Activated CD4-positive, CD25-positive, alpha-beta regulatory T cell (primary cell): ENCODE measurements at places on chromosomes 11 and 22.

DNA sequence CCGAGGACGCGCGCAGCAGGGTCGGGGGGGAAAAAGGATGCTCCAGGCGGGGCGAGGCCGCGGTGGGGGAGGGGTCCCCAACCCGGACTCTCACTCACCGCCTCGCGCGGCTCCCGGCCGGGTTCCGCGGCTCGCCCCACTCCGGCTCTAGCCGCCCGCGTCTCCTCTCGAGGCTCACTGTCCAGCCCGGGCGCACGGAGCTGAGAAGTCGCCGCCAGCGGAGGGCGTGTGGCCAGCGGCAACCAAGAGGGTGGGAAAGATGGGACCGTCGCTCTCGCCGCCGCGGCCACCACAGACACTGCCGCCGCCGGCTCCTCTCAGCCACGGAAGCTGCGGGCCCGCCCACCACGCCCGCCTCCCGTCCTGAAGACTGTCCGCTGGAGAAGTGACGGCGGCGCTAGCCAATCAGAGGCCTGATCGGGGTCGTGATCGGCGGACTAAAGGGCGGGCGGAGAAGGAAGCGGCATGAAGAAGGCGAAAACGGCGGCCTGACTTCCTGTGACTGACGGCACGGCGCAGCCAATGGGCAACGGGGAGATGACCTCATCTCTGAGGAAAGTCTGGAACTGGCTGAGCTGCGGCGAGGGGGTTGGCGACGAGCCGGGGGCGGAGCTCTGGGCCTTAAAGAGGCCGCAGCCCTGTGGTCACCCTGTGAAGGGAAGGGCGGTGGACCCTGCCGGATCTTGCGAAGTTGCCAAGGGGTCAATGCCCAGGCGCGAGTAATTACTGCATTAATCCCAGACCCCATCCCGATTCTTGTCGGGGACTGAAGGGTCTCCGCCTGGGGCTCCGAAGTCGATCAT, at the start of gene MRTFA:
MRTFA (minus strand) TSS at position 340 of the 803 bp plus-strand sequence.
- DNase-seq, result peak; percentile 95

- DNase-seq, result no peak
Observed at GRCh38 chr11:35114906-35115687, 23.9 kb upstream of the CD44 start.

GRCh38 chr11:131749101-131749500, 378.7 kb downstream of the NTM start:
- DNase-seq, result no peak

- DNase-seq, result no peak
Observed at GRCh38 chr11:130814440-130815096, 101.7 kb downstream of the SNX19 start.

DNA sequence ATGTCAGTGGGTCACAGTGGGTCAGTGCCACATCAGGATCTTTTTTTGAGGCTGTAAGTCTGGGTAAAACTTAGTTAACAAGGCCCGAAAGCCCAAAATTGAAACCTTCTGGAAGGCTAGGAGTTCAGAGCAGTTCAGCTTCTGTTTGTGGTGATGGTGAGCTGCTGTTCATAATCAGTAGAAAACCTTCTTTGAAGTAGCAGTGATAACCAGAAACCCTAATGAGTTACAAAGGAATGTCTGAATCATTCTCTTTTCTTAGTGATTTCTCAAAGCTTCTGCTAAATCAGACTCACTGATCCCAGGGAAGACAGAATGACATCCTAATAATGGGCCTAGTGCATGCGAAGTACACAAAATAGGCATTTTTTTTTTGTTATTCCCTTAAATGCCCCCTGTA, 124.7 kb downstream of the PARVA start:
- no peak for DNase-seq

DNA sequence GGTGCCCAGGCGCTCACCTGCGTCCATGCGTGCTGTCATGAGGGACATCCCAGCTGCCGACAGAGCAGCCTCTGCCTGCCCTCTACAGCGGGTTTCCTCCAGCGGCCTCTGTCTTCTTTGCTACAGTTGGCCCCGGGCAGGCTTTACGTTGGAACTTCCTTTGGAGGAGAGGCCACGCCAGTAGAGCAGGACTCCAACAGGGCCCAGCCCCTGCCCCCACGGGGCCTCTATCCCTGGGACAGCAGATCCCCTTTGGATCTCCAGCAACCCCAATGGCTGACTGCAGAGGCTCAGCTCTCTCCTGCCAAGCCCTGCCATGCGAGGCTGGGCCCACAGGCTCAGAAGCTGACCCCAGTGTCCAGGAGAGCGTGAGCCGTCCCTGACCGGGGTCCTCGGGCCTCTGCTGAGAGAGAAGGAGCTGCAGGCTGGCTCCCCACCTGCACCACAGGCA, 12.1 kb downstream of the TRPM5 start:
- DNase-seq, result no peak

- DNase-seq, result no peak
Observed at GRCh38 chr11:61545341-61545740, 35.5 kb downstream of the SYT7 start.

DNA sequence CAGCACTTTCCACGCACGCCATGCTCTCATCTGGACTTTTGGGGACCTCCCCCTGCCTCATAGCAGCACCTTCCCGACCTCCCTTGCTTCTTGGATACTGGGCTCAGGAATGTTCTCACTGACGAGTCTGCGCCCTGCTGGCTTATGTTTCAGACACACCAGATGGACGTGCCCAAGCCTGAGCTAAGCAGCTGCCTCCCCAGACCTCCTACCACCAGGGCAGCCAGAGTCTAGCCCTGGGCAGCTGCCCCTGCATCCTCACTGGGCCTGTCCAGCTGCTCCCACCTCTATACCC, 13.2 kb upstream of the RGL4 start:
- DNase-seq, result no peak
